ENCODE measurements at places on chromosomes 7 and 10.

- no peak for DNase-seq
Measured at GRCh38 chr7:28065721-28066285, 114.8 kb downstream of the JAZF1 start.

GRCh38 chr7:137399827-137400823, 56.6 kb upstream of the PTN start:
- DNase-seq: peak; percentile 25

- no peak for DNase-seq
Measured at GRCh38 chr7:142120524-142120923, 9.0 kb downstream of the MGAM2 start.

DNA sequence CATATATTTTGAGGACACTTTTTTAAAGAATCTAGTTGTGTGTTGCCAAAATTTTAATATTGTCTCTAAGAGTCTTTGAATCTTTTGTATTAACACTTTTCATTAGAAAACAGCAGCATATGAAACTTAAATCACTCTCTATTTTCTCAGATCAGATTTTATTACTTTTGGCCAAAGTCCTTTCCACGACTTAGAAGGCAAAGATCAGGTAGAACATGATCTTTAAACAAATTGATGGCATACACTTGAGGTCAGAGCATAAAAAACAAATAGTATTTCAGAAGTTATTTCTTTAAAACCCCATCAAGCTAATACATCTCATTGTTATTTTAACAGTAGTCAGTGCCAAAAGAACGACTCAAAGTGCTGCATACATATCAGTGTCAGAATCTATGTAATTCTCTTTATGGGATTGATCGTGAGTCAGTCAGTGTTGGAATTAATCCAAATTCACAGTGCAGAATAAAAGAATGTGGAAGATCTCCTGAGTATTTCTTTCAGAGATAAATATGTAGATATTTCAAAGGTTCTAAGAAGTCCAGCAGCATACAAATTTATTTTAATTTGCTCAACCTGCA, 9.6 kb upstream of the AGMO start:
- DNase-seq: no peak

- no peak for DNase-seq
Measured at GRCh38 chr7:121624958-121625357, 228.8 kb upstream of the FAM3C start.

- DNase-seq: no peak
Measured at GRCh38 chr7:96675548-96675947, 34.1 kb downstream of the SEM1 start.

- no peak for DNase-seq
Measured at GRCh38 chr10:1544929-1545328, 192.4 kb downstream of the ADARB2 start.

DNA sequence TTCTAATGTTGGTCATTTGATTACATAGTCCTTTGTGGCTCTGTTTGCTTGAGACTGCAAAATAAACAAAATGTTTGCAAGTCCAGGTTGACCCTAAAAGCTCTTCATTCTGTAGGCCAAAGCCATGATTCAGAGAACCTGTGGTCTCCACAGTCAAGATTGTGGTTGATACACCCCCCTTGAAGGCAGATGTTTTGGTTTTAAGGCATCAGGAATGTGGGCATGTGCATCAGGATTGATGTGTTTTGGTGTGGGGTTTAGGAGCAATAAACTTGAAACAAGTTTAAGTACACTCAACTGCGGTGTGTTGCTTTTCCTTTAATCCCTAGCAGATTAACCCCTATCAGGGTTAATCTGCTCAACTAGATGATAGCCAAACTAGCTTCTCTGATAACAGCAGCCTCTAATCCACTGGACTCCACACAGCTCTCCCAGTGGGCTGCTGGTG, 379.1 kb upstream of the GALNT17 start:
- DNase-seq: peak; percentile 52

- DNase-seq: no peak
Measured at GRCh38 chr7:29957521-29958310, 31.9 kb downstream of the SCRN1 start.

- DNase-seq: no peak
Measured at GRCh38 chr10:142371-142770, 7.1 kb downstream of the ZMYND11 start.

DNA sequence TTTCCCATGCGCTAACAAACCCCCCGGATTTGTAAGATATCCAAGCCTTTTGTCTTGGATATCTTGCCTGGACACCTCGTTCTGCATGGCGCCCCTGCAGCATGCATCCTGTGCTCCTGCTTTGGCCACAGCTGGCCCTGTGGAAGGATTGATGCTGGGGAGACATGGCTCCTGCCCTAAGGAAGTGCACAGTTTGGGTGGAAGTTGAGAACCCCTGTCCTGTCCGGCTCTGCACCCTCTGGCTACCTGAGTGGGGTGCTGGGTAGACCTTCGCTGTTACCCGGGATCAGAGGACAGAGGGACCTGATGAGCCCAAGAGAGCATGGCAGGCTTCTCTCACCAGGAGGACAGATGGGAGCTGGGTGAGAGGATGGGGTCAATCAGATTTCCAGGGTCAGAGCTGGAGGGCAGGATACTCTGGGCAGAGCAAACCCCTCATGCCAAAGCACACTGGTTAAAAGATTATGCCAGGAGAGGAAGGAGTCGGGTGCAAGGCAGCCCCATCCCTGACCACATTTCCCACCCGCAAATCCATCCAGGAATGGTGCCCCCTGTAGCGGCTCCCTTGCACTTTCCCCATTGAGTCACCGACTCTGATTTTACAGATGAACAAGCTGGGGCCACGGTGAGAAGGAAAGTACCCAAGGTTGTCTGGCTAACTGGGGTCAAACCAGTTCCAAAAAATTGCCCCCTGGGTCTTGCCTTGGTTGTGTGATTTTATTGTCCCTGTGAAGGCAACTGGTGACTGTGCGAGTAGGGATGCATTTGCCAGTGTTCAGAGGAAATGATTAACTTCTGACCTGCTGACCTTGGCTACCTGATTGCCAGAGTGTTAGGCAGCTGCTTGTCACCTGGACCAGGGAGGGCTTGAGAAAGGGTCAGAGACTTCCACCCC, 290.1 kb upstream of the ZMIZ1 start:
- DNase-seq: no peak

DNA sequence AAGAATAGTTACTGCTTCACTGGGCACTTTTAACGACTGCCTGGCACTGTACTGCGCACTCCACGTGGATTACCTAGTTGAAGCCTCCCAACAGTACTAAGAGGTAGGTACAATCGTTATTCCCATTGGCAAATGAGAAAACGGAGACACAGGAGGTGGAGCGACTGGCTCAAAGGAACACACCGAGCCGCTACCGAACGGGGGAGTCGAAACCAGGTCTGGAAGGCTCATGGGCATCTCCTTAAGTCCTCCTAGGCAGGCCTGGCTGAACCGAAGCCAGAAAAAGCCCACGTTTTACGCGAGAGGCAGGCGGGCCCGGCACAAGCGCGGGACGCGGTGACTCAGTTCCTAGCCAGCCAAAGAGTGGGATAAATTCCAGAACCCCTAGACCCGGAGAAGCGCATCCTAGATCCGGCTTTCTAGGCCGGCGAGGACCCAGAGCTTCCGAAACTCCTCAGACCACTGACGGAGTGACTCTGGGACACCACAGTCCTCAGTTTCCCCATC, 472 bp downstream of the PDAP1 start:
- peak; percentile 88 for DNase-seq

Measured in GM03348 (cell line).